Cardiac septum (tissue), 1 donor: ENCODE measurements at places on chromosomes 7 and 10. TPM values are rescaled to one million over a fixed set of nuclear protein-coding genes. Genes with fewer than 3 reads are reported as not detected.

DNA sequence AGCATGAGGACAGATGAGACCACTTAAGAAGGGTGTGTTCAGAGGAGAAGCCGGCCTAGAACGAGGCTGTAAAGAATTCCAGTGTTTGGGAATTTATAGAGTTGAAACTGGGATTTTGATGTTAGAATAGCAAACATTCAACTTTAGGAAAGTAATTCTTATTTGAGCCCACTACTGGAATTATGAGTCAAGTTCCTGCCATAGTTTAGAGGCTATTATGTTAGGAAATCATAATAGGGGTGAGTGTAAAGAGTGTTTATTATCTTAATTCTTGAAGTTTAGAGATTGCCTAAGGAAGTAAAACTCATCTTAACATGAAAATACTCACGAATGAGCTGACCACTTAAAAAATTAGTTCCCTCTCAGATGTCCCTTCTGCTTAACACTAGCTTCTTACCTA is 2.1 kb downstream of the CBLL1 start:
- DNase-seq, result no peak

OR6V1 gene
- total RNA-seq, result not detected

GRB10 gene
- total RNA-seq, result 51.8 TPM

GRCh38 chr7:132565885-132566284 is 10.4 kb downstream of the PLXNA4 start:
- no peak for DNase-seq

HYAL4 gene
- total RNA-seq, result 0.32 TPM

- peak; percentile 72 for DNase-seq
Observed at GRCh38 chr10:132838346-132838970, 52.5 kb upstream of the NKX6-2 start.

C10orf71 gene
- total RNA-seq, result 163 TPM

DNA sequence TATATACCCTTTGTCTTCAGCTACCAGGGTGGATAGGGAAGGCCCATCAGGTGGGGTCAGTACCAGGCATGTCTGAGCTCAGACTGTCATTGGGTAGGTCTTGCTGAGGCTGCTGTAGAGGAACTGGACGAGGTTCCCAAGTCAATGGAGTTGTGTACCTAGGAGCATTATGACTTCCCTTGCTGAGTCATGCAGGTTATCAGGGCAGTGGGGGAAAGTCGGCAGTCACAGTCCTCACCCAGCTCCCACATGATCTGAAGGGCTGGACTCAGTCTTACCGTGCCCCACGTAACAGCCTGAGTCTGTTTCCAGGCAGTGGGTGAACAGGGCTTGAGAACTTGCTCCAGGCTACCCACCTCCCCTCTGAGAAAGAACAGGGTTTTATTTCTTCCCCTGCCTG is 260.8 kb upstream of the COBL start:
- no peak for DNase-seq

DNA sequence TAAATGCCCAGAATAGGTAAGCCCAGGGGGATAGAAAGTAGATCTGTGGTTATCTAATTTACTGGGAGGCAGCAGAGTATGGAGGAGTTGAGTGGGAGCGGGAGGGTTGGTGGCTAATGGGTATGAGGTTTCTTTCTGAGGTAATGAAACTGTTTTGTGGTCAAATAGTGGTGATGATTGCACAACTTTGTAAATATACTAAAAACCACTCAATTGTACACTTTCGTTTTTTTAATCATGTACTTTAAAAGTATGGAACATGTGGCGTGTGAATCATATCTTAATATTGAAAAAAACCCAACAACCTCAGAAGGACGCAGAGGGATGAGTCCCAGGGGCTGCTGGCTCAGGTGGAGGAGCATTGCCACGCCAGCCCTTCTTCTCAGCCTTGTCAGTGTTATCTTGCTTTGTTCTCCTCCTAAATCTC is 118.1 kb downstream of the WDR11 start:
- DNase-seq, result no peak

- DNase-seq, result no peak
Observed at GRCh38 chr7:10973942-10974911, 555 bp downstream of the PHF14 start.

- no peak for DNase-seq
Observed at GRCh38 chr7:78220754-78221153, 422.2 kb downstream of the PHTF2 start.

GRCh38 chr10:99372546-99373271 is 43.6 kb downstream of the CNNM1 start:
- no peak for DNase-seq

DNA sequence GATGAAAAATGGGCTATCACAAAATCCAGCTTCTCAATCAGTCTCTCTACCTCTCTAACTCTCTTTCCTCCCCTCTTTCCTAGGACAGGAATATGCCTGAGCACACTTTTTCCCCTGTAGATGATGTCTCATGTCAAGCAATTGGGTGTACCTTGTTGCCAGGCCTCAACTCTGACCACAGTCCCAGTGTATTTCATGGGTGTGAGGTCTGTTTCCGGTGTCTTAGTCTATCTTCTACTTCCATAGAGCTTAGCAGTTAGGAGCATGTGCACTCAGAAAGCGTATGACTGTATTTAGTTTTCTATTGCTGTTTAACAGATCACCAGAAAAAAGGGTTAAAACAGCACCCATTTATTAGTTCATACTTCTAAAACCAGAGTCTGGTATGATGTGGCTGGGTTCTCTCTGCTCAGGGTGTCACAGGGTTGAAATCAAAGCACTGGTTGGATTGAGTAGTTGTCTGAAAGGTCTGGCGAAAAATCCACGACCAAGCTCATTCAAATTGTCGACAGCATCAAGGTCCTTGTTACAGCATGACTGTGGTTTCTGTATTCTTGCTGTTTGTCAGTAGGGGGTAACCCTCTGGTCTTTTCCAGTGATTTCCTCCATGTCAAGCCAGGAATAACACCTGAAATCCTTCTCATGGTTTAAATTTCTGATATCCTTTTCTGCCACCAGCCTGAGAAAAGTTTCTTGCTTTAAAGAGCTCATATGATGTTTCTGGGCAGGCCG is 130.0 kb downstream of the THSD7A start:
- DNase-seq, result no peak

DNA sequence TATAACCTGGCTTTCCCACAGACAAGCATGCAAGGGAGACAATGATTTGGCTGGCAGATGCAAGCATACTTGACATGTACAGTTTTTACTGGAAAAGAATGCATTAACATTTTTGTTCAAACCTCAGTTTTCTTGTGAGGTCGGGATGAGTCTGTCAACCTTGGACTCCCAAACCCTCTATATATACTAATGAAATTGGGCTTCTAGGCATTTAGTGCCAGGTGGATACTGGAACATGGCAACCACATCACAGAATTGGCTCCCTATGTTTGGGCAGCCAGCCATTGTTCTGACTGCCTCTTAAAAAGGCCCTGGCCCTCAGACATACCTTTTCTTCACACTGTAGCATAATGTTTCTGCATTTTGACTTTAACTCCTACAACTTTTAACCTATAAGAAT is 39.1 kb downstream of the CDK6 start:
- no peak for DNase-seq

JCAD gene
- 19.3 TPM for total RNA-seq

GPR37 gene
- total RNA-seq, result 0.13 TPM

- no peak for DNase-seq
Observed at GRCh38 chr7:35477609-35478008, 217.3 kb downstream of the HERPUD2 start.

- no peak for DNase-seq
Observed at GRCh38 chr10:103204353-103205255, 11.5 kb upstream of the NT5C2 start.

GRCh38 chr10:20622531-20623211 is 274.4 kb downstream of the NEBL start:
- no peak for DNase-seq

DNA sequence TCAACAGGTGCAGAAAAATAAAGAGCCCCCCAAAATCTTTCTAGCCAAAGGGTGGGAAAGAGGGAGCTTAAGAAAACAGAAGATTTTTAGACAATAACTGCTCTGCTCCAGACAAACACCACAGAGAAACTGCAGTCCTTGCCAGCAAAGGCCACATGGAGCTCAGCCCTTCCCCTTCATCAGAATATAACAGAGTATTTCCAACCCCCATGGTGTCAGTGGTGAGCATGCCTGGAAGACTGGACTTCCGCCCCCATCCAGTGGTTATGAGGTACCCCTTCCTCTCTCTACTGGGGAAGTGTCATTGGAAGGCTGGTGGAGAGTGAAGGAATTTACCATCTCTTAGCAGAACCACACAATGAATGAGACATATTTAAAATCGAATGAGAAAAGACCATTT is 1007.3 kb upstream of the CELF2 start:
- no peak for DNase-seq

- no peak for DNase-seq
Observed at GRCh38 chr10:114323023-114323422, 81.3 kb downstream of the AFAP1L2 start.

- no peak for DNase-seq
Observed at GRCh38 chr7:24477398-24478136, 95.7 kb upstream of the PALS2 start.

- DNase-seq, result peak; percentile 81
Observed at GRCh38 chr10:44386546-44387052, 1.7 kb upstream of the CXCL12 start.

DNA sequence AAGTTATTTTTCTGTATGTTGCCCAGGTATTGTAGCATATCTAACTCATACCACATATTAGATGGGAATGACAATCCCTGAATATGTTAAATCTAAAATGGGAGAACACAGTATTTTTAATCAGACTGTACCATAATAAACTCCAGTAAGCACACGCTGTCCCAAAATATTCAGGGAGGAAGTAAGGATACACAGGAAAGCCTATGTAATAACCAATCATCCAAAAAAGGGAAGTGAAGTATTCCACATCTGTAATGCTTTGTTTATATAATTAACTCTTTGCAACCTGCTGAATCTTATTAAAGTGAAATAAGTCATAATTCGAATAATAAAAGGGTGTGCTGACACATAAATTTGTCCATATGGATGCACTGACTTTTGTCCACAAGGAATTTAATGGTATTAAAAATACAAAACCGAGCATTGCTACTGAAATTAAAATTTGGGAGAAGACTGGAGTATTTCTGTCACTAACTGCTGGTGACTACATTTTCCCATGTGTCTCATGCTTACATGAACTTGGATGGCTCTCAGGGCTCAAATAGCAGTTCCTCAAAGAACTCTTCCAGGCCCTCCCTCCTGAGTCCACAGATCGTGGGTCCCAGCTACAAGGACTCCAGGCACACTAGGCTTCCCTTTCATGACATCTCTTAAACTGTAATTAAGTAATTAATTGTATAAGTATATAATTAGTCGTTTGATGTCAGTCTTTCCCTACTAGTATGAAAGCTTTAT is 120.6 kb downstream of the NEBL start:
- DNase-seq, result no peak

- DNase-seq, result no peak
Observed at GRCh38 chr7:39816462-39817060, 133.5 kb upstream of the CDK13 start.

GRCh38 chr10:97032624-97033023 is 153.1 kb downstream of the SLIT1 start:
- DNase-seq, result no peak

- no peak for DNase-seq
Observed at GRCh38 chr7:69622960-69623359, 24.7 kb downstream of the AUTS2 start.

DNA sequence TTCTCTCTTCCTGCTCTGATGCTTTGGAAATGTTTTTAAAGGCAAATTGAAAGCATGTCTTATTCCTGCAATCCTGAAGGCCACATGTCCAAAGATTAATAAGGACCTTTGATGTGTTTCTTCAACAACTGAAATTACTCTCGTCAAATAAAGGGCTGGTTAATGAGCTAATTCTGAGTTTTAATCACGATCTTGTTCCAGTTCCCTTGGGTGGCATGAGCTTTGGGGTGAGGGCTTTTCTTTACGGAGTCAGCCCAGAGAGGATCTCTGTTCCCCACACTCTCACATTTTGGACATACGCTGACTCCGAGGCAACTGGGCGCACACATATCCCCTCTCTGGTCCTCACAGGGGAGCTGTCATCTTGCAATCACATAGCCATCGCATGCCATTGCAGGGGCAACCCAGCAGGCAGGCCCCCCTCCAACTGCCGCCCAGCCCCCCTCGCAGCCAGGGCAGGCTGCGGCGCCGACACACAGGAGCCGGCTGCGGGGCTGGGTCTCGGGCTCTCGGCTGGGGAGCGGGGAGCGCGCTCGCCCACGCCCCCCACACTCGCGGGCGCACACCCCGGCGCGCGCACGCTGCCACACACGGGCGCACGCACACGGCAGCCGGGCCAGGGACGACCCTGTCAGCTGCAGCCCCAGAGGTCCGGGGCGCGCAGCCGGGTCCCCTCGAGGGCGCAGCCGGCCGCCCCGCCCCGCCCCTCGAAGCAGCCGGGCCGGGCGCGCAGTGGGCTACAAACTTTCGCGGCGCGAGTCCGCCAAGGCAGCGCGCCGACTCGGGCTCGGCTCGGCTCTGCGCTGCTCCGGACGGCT is at the start of gene GDF10:
Gene GDF10, plus strand, starts transcription at position 587 of the 818 bp plus-strand sequence. CDS start 455 bp downstream, outside the sequence.
- DNase-seq, result no peak

FGFR2 gene
- 0.19 TPM for total RNA-seq

STOX1 gene
- 0.19 TPM for total RNA-seq
